ENCODE measurements at places on chromosomes 13 and 19. TPM values are rescaled to one million over a fixed set of nuclear protein-coding genes. Genes with fewer than 3 reads are reported as not detected.

DNA sequence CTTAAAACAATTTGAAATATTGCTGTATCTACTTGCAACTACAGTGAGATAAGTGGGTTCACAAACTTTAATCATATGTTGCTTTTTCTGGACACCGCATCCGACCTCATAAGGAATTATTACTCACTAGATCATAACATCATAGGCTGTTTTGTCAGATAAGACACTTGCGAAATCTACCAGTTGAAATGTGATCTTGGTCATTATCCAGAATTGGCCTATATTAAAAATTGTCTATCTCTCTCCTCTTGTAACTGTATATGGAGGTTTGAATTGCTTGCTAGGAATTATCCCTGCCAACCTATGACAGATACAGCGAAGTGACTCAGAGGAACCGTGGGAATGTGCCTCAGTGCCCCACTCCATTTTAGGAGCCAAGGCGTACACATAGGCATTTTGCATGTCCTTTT is 117.0 kb upstream of the POSTN start:
- DNase-seq = no peak

Gene TEX29
- 1.5 TPM for polyA plus RNA-seq

- peak; percentile 86 for DNase-seq
Observed at GRCh38 chr19:18464646-18465045, 26.7 kb upstream of the ISYNA1 start.

DNA sequence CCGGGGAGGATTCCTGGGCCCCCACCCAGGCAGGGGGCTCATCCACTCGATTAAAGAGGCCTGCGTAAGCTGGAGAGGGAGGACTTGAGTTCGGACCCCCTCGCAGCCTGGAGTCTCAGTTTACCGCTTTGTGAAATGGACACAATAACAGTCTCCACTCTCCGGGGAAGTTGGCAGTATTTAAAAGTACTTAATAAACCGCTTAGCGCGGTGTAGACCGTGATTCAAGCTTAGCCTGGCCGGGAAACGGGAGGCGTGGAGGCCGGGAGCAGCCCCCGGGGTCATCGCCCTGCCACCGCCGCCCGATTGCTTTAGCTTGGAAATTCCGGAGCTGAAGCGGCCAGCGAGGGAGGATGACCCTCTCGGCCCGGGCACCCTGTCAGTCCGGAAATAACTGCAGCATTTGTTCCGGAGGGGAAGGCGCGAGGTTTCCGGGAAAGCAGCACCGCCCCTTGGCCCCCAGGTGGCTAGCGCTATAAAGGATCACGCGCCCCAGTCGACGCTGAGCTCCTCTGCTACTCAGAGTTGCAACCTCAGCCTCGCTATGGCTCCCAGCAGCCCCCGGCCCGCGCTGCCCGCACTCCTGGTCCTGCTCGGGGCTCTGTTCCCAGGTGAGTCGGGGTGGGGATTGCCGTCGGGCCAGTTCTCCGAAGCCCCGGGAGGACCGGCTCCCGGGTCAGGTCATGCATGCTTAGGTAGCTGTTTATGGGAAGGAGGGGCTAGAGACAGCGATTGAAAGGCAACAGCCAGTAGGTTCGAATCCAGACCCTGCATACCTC is at the start of gene ICAM1:
Gene ICAM1 (plus strand): TSS at position 505 of the 779 bp plus-strand sequence. CDS start 40 bp downstream, at position 545.
- DNase-seq = peak; percentile 69

DNA sequence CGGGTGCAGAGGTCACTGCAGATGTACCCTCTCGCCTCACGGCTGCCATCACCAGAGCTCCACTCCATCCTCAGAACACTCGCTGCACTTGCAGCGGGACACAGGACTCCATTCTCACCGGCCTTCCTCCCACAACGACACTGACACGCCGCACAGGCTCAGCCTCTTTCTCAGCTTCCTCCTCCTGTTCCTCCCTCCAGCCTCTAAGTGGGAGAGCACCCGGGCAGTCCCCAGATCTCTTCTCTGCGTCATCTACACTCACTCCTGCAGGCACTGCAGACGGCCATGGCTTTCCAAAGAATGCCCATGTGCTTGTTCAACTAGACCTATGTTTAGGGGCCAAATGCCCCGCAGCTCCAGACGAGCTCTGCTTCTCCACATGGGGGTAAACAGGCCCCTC is 14.3 kb upstream of the FKRP start:
- DNase-seq = no peak

Gene ASPDH
- 1.4 TPM for polyA plus RNA-seq

GRCh38 chr19:12669270-12670158 is 2.9 kb downstream of the WDR83 start:
- peak; percentile 76 for DNase-seq

- DNase-seq = no peak
Observed at GRCh38 chr19:15194938-15195337, 5.9 kb downstream of the NOTCH3 start.

GRCh38 chr19:42154471-42155323 is 22.5 kb upstream of the POU2F2 start:
- no peak for DNase-seq

DNA sequence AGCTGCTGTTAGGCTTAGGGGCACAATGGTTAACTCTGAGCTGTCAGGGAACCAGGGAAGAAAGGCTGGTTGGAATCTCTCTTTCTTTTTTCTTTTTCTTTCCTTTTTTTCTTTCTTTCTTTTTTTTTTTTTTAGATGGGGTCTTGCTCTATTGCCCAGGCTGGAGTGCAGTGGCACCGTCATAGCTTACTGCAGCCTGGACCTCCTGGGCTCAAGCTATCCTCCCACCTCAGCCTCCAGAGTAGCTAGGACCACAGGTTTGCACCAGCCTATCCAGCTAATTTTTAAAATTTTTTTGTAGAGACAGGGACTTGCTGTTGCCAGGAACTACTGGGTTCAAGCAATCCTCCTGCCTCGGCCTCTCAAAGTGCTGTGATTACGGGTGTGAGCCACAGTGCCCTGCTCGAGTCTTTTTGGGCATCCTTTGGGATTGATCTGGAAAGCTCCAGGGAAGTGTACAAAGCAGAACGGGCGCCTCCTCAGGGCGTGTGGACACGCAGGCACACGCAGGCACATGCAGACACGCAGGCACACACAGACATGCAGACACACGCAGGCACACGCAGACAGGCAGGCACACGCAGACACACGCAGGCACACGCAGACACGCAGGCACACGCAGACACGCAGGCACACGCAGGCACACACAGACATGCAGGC is 99.2 kb downstream of the GADD45B start:
- no peak for DNase-seq

Gene LRRC4B
- polyA plus RNA-seq = 4.9 TPM

Gene TNFSF13B
- polyA plus RNA-seq = 8.6 TPM

DNA sequence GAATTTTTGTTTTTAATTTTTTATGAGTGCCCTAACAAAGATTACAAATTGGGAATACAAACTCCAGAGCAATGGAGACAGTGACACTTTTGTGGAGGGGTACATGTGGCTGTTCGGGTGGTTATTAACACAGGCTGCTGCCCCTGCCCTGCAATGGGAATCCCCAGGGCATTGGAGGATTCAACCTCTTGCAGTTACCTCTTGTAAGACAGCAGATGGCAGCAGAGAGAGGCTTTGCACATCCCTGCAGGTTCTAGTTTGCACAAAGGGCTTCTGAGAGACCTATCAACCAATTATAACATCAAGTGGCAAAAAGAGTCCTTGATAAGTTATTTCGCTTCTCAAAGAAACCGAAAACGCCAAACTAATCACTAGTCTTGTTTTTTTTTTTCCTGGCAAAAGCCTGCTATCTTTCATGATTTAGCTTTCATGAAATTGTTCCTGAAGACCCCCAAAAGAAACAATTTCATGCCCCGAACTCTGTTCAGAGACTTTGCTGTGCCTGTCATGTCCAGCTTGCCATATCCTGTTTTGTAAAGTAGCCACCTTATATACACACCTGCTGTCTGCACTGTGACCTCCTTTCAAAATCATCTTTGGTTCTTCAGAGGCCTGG is 10.4 kb downstream of the GJB2 start:
- DNase-seq = no peak

Gene SGCG
- polyA plus RNA-seq = 0.33 TPM

DNA sequence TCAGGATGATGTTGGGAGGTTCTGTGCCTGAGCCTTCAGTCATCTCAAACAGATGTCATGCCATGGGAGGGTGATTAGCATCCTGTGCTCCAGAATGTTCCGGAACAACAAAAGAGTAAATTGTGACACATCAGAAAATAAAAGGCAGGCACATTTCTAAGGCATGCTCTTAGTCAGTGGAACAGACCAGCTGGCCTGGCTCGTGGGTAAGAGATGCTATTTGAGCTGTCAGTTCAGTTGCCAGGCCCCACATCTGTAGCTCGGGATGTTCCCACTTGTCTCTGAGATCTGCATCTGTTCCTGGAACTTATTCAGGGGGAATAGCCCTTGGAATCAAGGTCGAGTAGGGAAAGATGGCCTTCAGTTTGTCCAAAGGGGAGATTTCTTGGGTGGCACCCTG is 26.0 kb downstream of the OLFM4 start:
- DNase-seq = no peak

DNA sequence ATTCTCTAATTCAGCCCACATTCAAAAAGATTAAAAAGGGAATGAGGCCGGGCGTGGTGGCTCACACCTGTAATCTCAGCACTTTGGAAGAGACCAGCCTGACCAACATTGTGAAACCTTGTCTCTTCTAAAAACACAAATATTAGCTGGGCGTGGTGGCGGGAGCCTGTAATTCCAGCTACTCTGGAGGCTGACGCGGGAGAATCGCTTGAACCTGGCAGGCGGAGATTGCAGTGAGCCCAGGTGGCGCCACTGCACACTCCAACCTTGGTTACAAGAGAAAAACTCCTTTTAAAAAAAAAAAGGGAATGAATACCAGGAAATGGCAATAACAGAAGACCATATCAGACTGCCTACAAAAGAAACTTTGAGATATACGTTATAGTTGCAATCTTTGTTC is 1244.5 kb downstream of the PCDH9 start:
- no peak for DNase-seq

GRCh38 chr13:108322206-108322824 is 52.8 kb downstream of the TNFSF13B start:
- DNase-seq = no peak

DNA sequence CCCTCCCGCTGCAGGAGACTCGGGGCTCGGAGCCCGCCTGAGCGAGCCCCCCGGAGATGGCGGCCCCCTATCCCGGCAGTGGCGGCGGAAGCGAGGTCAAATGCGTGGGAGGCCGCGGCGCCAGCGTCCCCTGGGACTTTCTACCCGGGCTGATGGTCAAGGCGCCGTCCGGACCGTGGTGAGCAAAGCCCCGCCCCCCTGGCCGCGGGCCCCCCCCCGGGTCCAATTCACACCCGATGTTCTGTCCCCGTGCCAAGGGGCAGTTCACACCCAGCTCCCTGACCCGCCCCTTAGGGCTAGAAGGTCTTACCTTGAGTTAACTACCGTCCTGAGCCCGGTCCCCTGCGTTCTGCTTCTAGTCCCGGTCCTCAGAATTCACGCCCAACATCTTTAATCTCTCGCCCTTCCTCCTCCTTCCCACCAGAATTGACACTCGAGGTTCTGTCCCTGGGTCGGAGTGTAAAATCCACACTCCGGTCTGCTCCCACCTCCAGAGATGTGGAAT is 1.4 kb downstream of the NPAS1 start:
- no peak for DNase-seq

DNA sequence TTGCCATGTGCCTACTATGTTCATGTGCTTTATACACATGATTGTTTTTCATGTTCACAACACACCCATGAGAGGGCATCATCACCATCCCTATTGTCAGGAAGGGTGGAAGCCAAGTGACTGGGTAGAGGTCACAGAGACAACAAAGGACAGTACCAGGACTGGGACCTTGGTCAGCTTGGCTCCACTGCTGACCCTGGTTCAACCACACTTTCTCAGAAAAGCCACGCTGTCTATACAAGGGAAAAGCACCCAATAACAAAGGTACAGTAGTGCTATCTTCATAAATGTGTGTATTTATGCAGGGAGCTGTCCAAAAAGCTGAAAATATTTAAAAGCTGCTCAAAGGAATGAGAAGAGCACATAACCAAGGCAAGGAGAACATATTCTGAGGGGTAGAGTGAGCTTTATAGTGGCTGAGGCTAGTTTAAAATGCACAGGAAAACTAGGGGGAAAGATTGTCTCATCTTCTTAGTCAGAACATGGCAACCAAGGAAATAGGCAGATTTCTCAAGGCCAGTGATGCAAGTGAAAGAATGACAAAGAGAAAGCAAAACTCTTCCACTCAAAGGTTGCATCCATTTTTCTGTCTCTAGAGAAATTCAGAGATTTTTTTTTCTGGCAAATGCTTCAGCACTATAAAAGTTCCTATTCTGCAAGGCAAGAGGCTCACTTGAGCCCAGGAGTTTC is 415.0 kb downstream of the FOXO1 start:
- DNase-seq = no peak

DNA sequence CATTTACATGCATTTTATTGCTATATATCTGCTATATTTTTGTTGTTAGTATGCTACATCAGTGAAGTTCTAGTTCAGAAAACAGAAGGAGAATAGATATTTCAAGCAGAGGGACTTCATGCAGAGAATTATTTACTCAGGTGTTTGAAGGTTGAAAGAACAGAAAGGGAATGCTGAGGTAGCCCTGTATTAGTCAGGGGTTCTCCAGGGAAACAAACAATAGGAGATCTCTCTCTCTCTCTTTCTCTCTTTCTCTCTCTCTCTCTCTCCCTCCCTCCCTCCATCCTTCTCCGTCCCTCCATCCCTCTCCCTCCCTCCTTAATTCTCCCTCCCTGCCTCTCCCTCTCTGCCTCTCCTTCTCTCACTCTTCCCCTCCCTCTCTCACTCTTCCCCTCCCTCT is 114.3 kb upstream of the TDRD3 start:
- DNase-seq = no peak

GRCh38 chr13:91017031-91017668 is 330.3 kb upstream of the MIR17HG start:
- peak; percentile 14 for DNase-seq

DNA sequence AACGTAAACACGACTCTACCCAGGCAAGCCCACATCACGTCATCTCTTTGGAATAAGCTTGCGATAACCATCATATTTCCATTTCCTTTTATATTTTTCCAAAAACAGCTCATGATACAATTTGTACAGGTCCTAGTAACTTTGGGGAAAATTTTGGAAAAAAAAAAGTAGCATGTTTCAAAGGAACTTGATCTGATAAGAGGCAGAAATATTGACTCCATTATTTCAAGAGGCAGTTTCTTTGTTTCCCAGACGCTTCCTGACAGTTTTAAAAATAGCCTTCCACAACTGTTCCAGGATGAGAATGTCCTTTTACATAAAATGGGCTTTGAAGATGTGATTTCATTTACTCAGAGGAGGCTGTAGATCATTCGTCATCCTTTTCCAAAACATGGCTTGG is 23.1 kb downstream of the KLF2 start:
- no peak for DNase-seq

DNA sequence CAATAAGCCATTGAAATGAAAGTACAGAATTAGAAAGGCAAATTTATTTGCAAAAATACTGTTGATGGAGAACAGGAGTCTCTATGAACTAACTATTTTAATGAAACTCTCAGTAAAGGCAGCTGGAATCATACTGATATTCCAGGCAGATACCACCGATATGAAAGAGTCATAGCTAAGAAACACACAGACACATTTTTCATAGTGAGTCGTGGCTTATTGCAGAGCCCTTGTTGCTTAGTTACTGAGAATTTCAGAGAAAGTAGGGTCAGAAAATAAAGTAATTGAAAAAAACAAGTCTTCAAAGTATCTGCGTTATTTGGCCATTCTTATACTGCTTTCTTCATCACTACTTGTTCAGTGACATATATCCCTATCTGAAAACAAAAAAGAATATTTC is 1890.9 kb downstream of the PCDH9 start:
- no peak for DNase-seq

GRCh38 chr13:99278843-99279242 is 20.7 kb upstream of the GPR18 start:
- no peak for DNase-seq

GRCh38 chr13:91168386-91168711 is 179.1 kb upstream of the MIR17HG start:
- DNase-seq = no peak
